ENCODE measurements at places on chromosomes 3 and 15. TPM values are rescaled to one million over a fixed set of nuclear protein-coding genes. Genes with fewer than 3 reads are reported as not detected.

- peaks cover 24% of the 10 kb centered on the region for H3K4me1 ChIP-seq
- H3K27ac ChIP-seq: peak overlapping the region; percentile 96
- H3K36me3 ChIP-seq: peaks cover 23% of the 10 kb centered on the region
Observed at GRCh38 chr3:71497367-71497897, 86.1 kb downstream of the FOXP1 start.

The KBTBD8 gene
- total RNA-seq: 4.3 TPM

The GATA2 gene
- 0.51 TPM for total RNA-seq

GRCh38 chr15:80418892-80419537 lies 14.8 kb downstream of the ARNT2 start:
- no peak overlapping the region for H3K4me3 ChIP-seq
- peaks cover 11% of the 10 kb centered on the region for H3K4me1 ChIP-seq
- H3K27ac ChIP-seq: no peak overlapping the region
- DNase-seq: peak; percentile 64
- H3K36me3 ChIP-seq: no peaks in the 10 kb centered on the region
